Cortex of kidney (tissue), 1 donor: ENCODE measurements at places on chromosomes 3 and 15.

- no peak for DNase-seq
Measured at GRCh38 chr3:127172781-127173515, 20.0 kb upstream of the PRR23E start.

- DNase-seq = no peak
Measured at GRCh38 chr3:44104668-44105321, 136.9 kb upstream of the TOPAZ1 start.

GRCh38 chr15:66004618-66005262, 135.4 kb downstream of the RAB11A start:
- DNase-seq = no peak

DNA sequence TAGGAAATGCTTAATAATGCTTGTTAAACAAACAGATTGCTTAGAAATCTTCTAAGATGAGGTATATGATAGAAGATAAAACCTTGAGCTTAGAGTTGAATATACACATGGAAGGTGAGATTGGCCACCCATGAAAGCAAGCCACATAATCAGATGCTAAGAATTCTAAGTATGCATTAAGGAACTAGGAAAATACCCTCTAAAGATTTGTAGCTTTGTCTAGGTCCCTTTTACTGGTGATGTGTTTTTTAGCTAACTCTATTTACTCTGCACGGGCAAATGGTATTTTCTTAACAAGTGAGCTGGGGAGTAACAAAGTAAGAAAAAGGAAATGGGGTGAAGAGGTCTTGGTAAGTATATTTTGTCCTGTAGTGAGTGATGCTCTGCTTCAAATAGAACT, 310.3 kb downstream of the OXSM start:
- DNase-seq = no peak

DNA sequence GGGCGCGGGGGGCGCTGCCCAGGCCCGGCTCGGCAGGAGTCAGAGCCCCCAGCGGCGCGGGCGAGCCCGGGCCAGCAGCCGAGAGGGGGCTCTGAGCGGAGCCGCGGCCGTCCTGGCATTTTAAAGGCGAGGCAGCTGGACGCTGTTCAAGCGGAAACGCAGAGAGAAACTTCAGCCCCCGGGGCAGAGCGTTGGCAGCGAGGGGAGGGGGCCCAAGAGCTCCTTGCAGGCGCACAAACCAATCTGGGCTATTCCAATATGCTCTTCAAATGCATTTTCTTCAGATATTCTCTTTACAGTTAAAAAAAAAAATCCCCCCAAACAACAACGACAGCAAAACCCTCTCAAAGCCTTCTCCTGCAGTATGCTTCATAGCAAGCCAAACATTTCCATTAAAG, at the start of gene CTXND1:
Gene CTXND1 (minus strand): TSS at position 93 of the 398 bp plus-strand sequence. CDS start 50,264 bp downstream, outside the sequence.
- DNase-seq = no peak

- no peak for DNase-seq
Measured at GRCh38 chr3:43166406-43166805, 60.5 kb upstream of the POMGNT2 start.

- DNase-seq = no peak
Measured at GRCh38 chr15:45702041-45702440, 67.2 kb downstream of the SQOR start.

- DNase-seq = no peak
Measured at GRCh38 chr3:106765342-106765741, 611.9 kb upstream of the CCDC54 start.

- DNase-seq = no peak
Measured at GRCh38 chr3:98764472-98764884, 1.3 kb downstream of the ST3GAL6 start.

- no peak for DNase-seq
Measured at GRCh38 chr3:155647206-155647605, 97.7 kb downstream of the PLCH1 start.

- DNase-seq = no peak
Measured at GRCh38 chr15:72474466-72474911, 359 bp downstream of the ARIH1 start.

- no peak for DNase-seq
Measured at GRCh38 chr3:89072642-89073041, 34.8 kb upstream of the EPHA3 start.

DNA sequence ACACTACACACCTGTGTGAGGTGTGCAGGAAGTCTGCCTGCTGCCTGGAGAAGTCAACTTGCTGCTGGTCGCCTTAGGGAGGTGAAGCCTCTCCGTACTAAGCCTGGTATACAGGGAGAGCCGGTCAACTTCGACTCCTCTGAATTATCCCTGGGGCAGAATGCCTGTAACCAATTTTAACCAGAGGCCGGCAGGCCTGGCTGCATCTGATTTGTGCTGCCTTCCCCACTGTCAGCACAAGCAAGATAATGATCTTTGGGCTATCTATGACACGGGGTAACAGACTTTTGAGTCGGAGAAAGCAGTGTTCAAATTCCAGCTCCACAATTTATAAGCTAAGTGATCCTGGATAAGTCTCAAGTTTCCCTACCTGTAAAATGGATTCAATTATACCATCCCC, 42.3 kb downstream of the MAGEF1 start:
- no peak for DNase-seq

DNA sequence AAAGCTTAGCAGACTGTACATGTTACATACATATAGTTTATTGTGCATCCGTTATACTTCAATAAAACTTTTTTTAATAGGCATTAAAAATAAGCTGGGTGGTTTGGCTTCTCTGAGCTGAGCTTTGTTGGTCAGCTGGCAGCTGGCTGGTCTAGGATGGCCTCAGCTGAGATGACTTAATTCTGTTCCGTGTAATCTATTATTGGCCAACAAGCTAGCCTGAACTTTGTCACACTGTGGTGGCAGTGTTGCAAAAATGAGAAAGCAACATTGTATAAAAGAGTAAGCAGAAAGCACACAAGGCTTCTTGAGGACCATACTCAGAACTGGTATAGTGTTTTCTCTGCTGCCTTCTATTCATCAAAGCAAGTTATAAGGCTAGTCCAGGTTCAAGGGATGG, 45.2 kb downstream of the CGGBP1 start:
- no peak for DNase-seq

GRCh38 chr15:27685644-27686043, 413.5 kb downstream of the OCA2 start:
- no peak for DNase-seq

GRCh38 chr3:31536497-31536896, 3.8 kb downstream of the STT3B start:
- DNase-seq = no peak

DNA sequence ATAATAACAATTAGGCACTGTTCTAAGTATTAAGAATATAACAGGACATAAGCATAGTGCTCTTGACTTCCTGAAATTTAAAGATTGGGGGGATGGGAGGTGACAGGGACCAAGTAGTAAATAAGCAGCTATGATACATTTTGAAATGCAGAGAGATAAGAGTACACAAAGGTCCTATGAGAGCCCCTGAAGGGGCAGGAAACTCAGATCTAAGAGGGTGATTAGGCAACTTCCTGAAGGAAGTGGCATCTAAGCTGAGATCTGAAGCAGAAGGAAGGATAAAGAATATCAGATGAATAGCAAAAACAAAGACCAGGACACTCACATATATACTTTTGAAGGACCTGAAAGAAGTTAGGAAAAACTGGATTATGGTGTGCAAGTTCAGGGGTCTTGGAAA, 415.2 kb upstream of the FRG2C start:
- DNase-seq = no peak

DNA sequence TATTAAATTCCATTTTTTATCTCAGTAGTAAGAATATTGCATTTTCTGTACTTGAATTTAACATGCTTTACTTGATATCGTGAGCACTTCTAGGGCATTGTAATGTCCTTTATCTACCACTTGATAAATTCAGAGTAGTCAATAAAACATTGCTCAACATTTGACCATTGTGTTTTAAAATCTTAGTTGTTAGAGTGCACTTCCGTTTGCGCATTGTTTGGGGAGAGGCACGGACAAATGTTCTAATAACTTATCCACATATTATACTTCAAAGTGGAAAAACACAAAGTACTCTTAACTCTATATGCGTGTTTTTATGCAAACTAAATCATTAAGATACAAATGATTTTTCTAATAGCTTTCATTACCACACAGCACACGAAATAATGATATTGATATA, 419 bp downstream of the FAM227B start:
- no peak for DNase-seq

GRCh38 chr3:81962396-81962795, 201.0 kb upstream of the GBE1 start:
- no peak for DNase-seq

- DNase-seq = no peak
Measured at GRCh38 chr3:31075471-31075870, 181.0 kb upstream of the GADL1 start.

- DNase-seq = no peak
Measured at GRCh38 chr3:38177181-38177580, 11.8 kb downstream of the OXSR1 start.

- no peak for DNase-seq
Measured at GRCh38 chr3:58006661-58007060, 1.6 kb upstream of the FLNB start.

- DNase-seq = no peak
Measured at GRCh38 chr3:54146506-54147239, 24.3 kb downstream of the CACNA2D3 start.

GRCh38 chr3:70822669-70823068, 510.2 kb upstream of the MDFIC2 start:
- no peak for DNase-seq

DNA sequence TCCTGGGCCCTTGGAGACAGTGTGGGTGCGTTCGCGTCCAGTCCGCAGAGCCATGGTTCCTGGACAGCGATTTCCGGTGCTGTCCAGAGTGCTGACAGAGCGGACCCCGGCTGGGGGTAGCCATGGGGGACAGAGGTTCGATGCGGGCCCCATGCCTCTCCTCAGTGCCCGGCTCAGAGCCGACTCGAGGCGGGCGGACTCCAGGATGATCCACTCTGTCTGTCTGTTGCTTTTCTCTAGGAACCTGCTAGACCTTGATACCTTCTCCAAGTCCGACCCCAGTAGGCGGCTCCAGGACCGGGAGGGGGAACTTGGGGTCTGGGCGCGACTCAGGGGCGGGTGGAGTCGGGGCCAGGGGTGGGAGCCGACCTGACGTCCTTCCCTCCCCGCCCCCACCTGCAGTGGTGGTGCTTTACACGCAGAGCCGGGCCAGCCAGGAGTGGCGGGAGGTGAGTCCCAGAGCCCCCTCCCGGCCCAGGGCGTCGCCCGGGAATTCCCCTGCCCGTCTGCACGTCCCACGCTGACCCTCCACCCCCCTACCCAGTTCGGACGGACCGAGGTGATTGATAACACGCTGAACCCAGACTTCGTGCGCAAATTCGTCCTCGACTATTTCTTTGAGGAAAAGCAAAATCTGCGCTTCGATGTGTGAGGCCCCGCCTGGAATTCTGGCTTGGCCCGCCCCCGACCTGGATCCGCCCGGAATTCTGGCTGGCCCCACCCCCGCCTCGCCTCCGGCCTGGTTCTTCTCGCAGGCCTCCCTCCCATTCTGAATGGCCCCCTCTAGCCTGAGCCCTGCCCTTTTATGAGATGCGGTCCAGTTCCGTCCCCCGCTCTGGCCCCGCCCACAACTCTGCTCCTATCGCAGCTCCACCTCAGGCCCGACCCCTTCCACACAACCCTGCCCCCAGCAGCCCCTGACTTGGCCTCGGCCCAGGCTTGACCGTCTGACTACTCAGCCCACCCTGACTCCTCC, 1.0 kb downstream of the CPNE9 start:
- DNase-seq = no peak

DNA sequence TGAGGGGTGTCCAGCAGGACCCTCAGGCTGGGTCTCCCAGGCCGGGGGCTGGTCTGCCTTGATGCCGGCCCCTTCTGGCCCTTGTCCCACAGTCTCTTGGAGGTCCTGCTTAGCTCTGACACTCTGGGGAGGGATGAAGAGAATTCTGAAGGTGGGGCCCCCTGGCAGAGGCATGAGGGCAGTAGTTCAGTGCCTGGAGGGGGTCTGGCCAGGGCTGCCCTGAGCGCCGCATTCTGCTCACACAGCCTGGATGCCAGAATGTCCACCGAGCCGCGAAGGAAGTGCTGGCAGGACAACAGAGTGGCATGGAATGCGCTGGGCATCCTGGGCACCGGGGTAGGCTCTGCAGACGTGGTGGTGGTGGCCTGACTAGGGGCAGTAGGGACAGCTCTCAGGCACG, 55.5 kb downstream of the SMAD6 start:
- DNase-seq = no peak
